ENCODE measurements at places on chromosomes 3 and 15.

- DNase-seq = no peak
These were observed 151.4 kb downstream of the PDZRN3 start for GRCh38 chr3:73473181-73473897.

- no peak for DNase-seq
These were observed 20.2 kb upstream of the KIF23 start for GRCh38 chr15:69393831-69394491.

GRCh38 chr3:116015931-116016330 is 392.6 kb downstream of the GAP43 start:
- no peak for DNase-seq

DNA sequence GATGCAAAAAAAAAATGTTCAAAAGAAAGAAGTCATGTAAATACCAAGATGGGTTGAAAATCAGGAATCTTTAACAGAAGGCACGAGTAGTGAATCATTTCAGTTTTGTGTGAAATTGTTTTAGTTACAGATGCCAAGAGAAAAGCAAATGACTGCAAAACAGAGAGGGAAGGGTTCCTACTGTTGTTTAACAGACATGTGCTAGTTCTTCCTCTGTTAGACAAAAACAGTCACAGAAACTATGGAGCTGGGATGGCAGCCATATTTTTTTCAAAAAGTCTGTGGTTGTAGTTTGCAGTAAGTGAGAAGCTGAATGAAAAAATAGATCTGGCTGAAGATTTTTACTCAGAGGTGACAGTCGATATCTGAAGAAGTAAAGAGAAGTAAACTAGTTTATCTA is 511.9 kb downstream of the ZIC1 start:
- DNase-seq = no peak
